T-helper 1 cell treated with Interleukin-12 subunit alpha and Interleukin-12 subunit beta and Interleukin-4 antibody, amounts not matched to agents 30 ng/mL and 1 ng/mL, for 36 hours (primary cell): ENCODE measurements at places on chromosomes 7 and 10. TPM values are rescaled to one million over a fixed set of nuclear protein-coding genes. Genes with fewer than 3 reads are reported as not detected.

The MYH16 gene
- total RNA-seq, result not detected in 2 replicates

The ASZ1 gene
- not detected in 2 replicates for total RNA-seq

The ANXA11 gene
- 237 and 259 TPM in 2 replicates for total RNA-seq

The SFTPA1 gene
- total RNA-seq, result not detected in 2 replicates

The EPHA1 gene
- 0.20 and 0.66 TPM in 2 replicates for total RNA-seq

The ACSM6 gene
- not detected in 2 replicates for total RNA-seq

The FAM131B gene
- total RNA-seq, result 0.37 TPM in 2 replicates

The AP3M1 gene
- 53.7 and 54.3 TPM in 2 replicates for total RNA-seq

The TUBAL3 gene
- total RNA-seq, result not detected in 2 replicates

The HTRA1 gene
- not detected in 2 replicates for total RNA-seq

The CUBN gene
- 0.39 and 1.4 TPM in 2 replicates for total RNA-seq

The ARHGAP22 gene
- total RNA-seq, result not detected in 2 replicates

The PNLIP gene
- total RNA-seq, result not detected in 2 replicates

The INTS15 gene
- 40.0 and 41.8 TPM in 2 replicates for total RNA-seq

The SCIN gene
- 0.02 TPM in 1 of 2 replicates, not detected in the other for total RNA-seq

The ELFN1 gene
- total RNA-seq, result 0.10 and 0.17 TPM in 2 replicates

The TCERG1L gene
- 0.07 TPM in 1 of 2 replicates, not detected in the other for total RNA-seq

The GHRHR gene
- not detected in 2 replicates for total RNA-seq

The POLR2J2 gene
- total RNA-seq, result 20.3 and 20.4 TPM in 2 replicates

The CPN1 gene
- total RNA-seq, result not detected in 2 replicates

The NAMPT gene
- 99.6 and 107 TPM in 2 replicates for total RNA-seq

The MYO1G gene
- total RNA-seq, result 398 and 403 TPM in 2 replicates

The EMX2 gene
- not detected in 2 replicates for total RNA-seq

The GPR26 gene
- not detected in 2 replicates for total RNA-seq

The C7orf33 gene
- total RNA-seq, result not detected in 2 replicates

The CPA2 gene
- not detected in 2 replicates for total RNA-seq

The CACNB2 gene
- 0.05 TPM in 1 of 2 replicates, not detected in the other for total RNA-seq

The FEZF1 gene
- not detected in 2 replicates for total RNA-seq

The SAP25 gene
- 20.9 and 23.8 TPM in 2 replicates for total RNA-seq

The AKR1D1 gene
- total RNA-seq, result not detected in 2 replicates

The CLCN1 gene
- total RNA-seq, result 0.07 TPM in 2 replicates

The TMEM213 gene
- 3.7 and 4.6 TPM in 2 replicates for total RNA-seq

The CALHM1 gene
- 0.17 and 0.25 TPM in 2 replicates for total RNA-seq

The GIMAP2 gene
- total RNA-seq, result 95.5 and 101 TPM in 2 replicates

The IL6 gene
- 1.2 and 1.7 TPM in 2 replicates for total RNA-seq

The STEAP4 gene
- 0.07 TPM in 1 of 2 replicates, not detected in the other for total RNA-seq

The VWDE gene
- total RNA-seq, result 3.9 and 4.4 TPM in 2 replicates

The H2BK1 gene
- 0.66 TPM in 1 of 2 replicates, not detected in the other for total RNA-seq

The GBX1 gene
- not detected in 2 replicates for total RNA-seq

The CWF19L1 gene
- total RNA-seq, result 40.7 and 42.0 TPM in 2 replicates

The NEUROD6 gene
- not detected in 2 replicates for total RNA-seq

The CYP26C1 gene
- 0.05 TPM in 1 of 2 replicates, not detected in the other for total RNA-seq

The HOXA6 gene
- not detected in 2 replicates for total RNA-seq

The CNPY1 gene
- not detected in 2 replicates for total RNA-seq

The MSS51 gene
- 3.8 and 4.2 TPM in 2 replicates for total RNA-seq

The ARL3 gene
- total RNA-seq, result 4.0 and 4.2 TPM in 2 replicates
